ENCODE measurements at places on chromosomes 12 and 14.

DNA sequence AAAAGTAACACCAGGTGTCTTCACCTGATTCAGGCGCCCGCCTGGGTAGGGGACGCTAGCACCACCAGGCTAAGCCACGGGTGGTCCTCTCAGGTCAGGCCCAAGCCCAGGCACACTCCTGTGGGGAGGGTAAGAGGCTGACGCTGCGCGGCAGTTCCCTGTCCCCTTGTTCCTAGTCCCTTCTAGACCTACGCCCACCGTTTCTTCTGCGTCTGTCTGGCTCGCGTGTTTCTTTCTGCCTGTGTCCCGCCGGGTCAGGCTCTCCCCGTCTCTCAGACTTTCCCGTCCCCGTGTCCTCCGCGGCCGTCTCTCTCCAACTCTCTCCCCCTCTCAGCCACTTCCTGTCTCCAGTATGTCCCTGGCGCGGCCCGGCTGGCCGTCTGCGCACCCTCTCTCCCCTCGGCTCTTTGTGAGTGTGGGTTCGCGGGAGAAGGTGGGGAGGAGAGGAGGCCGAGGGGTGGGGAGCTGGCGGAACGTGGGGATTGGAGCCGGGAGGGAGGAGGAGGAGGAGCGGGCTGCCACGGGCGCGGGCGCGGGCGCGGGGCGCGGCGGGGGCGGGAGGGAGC is 3.1 kb upstream of the TNS2 start:
- DNase-seq = peak; percentile 51

DNA sequence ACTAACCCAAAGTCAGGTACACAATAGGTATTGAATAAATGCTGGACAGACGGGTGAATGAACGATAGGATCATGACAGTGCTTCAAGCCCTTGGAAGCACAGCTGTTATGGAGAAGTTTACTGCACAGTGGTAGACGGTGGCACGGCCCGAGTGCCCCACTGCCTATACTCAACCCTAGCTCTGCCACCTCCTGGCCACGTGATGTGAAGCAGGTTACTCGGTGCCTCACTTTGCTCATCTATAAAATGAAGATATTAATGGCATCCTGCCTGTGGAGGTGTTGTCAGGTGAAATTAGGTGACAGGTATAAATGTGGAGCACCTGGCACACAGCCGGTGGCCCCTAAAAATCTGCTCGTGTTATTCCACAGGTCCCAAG is 5.8 kb downstream of the ASB2 start:
- no peak for DNase-seq

DNA sequence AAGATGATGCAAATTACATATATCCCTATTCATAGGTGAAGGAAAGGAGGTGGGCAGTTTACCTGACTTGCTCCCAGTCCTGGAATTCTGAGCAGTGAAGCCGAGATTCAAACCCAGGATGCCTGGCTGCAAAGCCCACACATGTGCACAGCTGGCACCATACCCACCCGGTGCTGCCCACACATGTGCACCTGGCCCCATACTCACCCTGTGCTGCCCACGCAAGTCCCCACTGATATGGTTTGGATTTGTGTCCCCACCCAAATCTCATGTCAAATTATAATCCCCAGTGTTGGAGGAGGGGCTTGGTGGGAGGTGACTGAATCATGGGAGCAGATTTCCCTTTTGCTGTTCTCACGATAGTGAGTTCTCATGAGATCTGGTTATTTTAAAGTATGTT is 179.2 kb upstream of the C14orf180 start:
- no peak for DNase-seq

- no peak for DNase-seq
Observed at GRCh38 chr12:123427036-123427769, 9.3 kb downstream of the RILPL2 start.

DNA sequence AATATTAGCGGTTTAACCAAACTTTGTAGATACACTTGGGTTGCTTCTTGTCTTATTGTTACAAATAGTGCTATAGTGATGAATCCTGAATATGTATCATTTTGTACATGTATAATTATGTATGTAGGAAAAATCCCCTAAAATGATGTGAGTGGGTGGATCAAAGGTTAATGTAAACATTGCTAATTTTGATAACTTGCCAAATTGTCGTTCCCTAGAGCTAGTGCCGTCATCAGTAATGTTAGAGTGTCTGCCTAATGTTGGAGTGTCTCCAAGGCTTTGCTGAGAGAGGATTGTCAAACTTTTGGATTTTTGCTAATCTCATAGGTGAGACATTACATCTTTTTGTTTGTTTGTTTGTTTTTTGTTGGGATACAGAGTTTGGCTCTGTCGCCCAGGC is 44.4 kb downstream of the AEBP2 start:
- no peak for DNase-seq

DNA sequence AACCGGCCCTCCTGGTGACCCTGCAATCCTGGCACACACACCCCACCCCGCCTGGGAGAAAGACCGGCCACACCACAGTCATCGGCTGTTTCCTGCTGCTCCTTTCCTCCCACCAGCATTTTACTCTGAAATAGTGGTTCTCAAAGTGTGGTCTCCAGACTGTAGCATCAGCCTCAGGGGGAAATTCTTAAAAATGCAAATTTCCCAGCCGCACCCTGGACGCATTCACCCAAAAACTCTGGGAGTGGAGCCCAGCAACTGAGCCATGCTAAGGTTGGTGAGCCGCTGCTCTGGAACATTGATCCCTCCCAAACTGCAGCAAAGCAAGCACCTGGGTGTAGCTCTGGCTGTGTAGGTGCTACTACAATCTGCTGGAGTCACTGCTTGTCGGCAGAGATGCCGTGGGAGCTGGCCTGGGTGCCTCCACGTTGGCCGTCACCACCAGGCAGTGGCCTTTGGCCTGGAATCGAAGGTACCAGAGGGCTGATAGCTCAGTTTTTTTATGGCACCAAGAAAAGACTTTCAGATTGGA is 38.4 kb upstream of the BCL2L14 start:
- no peak for DNase-seq

GRCh38 chr14:65933400-65934069 is 521.0 kb downstream of the FUT8 start:
- no peak for DNase-seq

DNA sequence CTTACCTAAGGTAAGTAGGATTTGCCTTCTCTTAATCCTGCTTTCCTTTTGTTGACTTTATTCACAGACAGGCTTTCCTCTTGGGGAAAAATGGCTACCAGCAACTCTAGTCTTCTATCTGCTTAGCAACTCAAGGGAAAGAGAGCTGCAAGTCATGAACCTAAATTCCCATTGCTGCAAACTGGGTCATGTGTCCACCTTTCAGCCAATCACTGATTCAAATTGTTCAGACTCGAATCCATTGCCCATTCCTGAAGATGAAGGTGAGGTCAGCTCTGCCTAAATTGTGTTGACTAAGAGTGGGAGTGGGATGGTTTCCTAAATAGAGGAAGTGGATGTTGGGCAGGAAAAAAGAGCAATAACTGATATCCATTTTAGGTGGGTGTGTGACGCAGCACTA is 7.7 kb downstream of the FBXW8 start:
- no peak for DNase-seq

- DNase-seq = no peak
Observed at GRCh38 chr12:93785249-93786010, 108.3 kb downstream of the CRADD start.

DNA sequence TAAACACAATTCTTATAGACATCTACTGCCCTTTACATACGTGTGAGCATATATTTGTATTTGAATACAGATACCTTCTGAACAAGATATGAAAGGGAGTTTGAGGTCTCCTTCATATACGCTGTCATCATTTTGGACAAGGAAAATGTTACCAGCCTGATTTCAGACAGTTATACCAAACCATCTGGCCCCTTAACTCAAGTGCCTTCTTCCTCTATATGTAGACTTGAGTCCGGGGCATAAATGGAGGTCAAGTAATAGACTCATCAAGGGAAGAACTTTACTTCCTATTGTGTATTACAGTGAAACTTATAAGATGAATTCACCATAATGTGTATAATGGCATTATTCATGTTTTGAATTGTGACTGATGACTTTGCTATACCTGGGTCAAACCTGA is 52.2 kb downstream of the FAR2 start:
- DNase-seq = no peak

DNA sequence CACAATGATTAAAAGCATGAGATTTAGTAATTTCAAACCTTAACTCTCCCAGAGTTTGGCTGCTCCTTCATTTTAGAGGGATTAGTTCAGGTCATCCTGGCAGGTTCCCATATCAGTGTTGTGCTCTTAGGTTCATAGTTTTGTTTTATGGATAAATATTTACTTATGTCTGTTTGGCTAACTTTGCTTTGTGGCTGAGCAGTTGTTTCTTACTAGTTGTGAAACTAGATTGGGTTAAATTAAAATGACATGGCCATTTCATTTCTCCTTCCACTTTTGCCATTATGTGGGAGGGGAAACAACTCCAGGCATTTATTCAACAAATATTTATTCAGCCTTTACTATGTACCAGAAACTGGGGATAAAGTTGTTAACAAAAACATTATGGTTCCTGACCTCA is 158.8 kb downstream of the TMTC3 start:
- DNase-seq = no peak

DNA sequence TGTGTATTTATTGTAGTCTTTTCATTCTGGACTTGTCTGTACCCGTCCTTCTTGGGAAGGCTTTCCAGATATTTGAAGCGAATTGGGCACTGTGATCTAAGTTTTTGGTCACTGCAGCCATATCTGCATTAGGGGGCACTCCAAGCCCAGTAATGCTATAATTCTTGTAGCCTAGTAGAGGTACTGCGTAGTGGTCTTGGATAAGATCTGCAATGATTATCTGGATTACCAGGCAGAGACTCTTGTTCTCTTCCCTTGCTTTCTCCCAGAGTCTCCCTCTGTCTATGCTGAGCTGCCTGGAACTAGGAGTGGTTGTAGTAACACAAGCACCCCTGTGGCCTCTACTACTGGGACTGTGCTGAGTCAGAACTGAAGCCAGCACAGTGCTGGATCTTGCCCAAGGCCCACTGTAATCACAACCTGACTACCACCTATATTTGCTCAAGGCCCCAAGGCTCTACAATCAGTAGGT is 30.0 kb downstream of the SLC38A2 start:
- no peak for DNase-seq

DNA sequence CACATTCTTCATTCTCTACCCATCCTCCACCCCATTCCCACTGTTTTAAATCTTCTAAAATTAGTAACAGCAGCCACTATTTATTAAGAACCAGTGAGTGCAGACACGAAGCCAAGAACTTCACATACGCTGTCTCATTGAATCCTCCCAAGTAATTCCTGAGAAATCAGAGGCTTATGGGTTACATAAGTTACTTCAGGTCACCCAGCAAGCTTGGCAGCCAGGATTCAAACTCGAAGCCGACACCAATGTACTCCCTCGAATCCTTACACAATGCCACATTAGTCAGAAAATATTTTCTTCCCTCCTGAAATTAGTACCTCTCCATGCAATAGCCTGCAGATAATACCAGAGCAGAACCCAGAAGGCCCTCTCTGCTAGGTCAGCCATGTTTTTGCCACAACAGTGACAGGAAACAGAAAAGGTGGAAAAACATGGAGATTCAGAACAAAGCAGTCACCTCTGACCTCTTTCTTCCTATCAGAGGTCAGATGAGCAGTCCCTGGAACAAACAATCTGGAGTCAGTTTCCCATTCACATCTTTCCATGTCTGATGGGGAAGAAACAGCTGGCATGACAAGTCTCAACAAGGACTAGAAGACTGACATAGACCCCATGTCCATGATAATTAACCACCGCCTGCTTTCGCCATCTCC is 16.4 kb downstream of the NID2 start:
- DNase-seq = no peak

DNA sequence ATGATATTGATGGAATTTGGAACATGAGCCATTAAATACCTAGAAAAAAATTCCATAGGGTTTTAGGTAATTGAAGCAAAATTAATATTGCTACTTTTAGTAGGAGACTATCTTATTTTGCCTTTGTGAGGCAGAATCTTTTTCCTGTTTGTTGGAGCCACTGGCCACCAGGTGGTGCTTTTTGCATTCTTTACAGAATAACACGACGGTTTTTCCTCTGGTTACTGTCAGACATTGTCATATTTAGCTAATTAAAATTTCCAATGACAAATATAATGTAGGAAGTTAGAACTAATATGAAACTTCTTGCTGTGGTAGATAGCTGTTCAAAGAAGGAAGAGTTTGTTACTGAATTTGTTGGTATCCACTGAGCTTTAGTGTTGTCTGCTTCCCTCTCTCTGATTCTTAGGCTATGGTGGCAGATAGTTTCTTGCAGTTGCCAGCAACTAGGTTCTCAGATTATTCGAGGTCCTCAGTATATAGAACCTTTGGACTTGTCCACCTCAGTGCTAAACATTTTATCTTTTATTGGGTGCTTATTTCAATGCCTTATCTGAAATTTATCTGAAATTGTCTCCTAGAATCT is 25.7 kb downstream of the RAB21 start:
- DNase-seq = no peak

DNA sequence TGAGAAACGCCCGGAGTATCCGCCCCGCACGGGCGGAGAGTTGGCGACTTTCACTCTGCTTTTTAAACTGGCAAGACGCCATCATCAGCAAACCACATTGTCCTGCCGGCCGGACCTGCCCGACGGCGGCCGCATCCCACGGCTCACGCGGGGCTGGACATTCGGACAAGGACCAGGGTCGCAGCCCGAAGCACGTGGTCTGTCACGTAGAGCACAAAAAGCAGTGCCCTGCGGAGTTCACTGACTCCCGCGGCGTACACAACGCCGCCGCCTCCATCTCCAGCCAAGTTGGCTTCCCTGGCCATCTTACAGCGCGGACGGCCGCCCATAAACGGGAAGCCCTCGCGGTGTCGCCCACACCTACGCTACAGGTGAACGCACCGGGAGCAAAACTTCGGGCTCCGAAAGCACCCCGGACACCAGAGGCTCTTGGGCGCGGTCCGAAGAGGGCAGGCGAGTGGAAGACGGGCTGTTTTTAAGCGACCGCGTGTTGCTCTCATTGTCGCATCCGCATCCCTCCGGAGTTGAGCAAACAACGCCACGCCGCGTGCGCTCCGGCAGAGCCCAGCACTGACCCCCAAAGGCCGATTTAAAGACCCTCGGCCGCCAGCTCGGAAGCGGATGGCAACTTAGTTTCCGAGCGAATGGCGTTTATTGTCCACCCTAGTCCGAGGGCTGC is 966 bp downstream of the SINHCAF start:
- DNase-seq = no peak

DNA sequence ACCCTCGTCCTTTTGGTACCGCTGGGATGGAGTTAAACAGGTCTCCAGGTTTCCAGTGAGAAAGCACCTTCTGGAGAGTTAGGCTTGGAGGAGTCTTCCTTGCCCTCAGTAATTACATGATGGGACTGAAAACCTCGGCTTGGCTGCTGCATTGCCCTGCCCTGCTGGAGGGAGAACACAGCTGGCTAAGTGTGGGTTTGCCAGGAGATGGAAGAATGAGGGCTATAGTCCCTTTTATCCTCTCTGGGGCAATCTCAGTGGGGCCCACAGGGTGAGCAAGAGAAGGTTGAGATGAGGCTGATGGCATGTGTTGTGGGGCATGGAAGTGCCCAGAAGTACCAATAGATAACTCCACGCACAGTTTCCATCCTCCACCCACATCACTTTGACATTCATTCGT is 23.2 kb upstream of the MEG3 start:
- no peak for DNase-seq
